ENCODE measurements at places on chromosomes 6 and 20. TPM values are rescaled to one million over a fixed set of nuclear protein-coding genes. Genes with fewer than 3 reads are reported as not detected.

GRCh38 chr20:46303176-46303956, 4.9 kb downstream of the CDH22 start:
- DNase-seq, result no peak
- peaks cover 47% of the 10 kb centered on the region for H3K27me3 ChIP-seq
- no peak overlapping the region for H3K4me3 ChIP-seq
- H3K36me3 ChIP-seq, result no peaks in the 10 kb centered on the region

- no peak for DNase-seq
- H3K36me3 ChIP-seq, result no peaks in the 10 kb centered on the region
Observed at GRCh38 chr6:109121411-109121810, 26.1 kb downstream of the CEP57L1 start.

DNA sequence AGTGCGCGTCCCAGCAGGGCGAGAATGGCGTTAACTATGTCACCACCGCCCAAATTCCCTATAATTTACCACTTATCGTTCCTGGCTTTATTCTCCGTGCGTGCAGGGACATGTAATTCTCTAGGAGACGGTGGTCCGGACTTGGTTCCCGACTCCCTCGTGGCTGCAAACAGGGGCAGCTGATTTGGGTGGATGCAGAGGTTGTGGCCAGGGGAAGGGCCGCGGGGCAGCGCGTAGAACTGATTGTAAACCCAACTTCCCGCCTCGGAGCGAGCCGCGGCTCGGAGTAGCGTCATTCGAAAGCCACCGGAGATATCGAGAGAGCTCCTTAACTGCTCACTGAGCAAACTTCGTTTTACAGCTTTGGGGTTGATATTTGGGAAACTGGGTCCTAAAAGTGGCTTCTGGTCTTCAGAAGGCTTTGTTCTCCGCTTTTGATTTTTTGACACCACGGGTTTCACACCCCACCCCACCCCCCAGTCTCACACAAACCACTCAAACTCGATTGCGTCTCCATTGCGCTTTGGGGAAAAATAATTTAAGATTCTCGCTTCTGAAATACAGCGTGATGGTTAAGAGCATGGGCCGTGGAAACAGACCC, 17.5 kb upstream of the ZSCAN9 start:
- DNase-seq, result no peak
- no peak overlapping the region for H3K27ac ChIP-seq
- peak overlapping the region; percentile 76 for H3K4me3 ChIP-seq
- H3K36me3 ChIP-seq, result peaks cover 4% of the 10 kb centered on the region
- H3K4me1 ChIP-seq, result peaks cover 24% of the 10 kb centered on the region
- peaks cover 92% of the 10 kb centered on the region for H3K27me3 ChIP-seq

- no peak overlapping the region for H3K27ac ChIP-seq
- peaks cover 7% of the 10 kb centered on the region for H3K36me3 ChIP-seq
- H3K4me1 ChIP-seq, result no peaks in the 10 kb centered on the region
Observed at GRCh38 chr6:70552974-70553373, 13.8 kb upstream of the SDHAF4 start.

DNA sequence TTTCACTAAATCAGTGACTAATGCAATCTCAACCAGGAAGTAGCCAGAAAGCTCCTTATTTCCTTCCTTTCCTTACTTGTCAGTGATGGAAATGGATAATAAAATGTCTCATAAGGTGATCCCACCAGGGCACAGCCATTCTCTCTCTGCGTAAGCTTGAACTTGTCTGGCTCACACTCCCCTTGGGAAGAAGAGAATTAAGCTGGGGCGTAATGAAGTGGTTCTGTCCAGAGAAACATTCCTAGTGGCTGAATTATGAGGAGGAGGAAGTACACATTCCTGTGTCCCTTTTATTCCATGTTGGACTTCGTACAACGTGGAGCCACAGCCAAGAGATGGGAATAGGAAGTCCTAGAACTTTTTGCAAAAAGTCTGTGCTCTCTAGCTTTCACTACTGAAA, 93.7 kb downstream of the MTHFD1L start:
- H3K27me3 ChIP-seq, result no peaks in the 10 kb centered on the region
- DNase-seq, result no peak
- no peak overlapping the region for H3K27ac ChIP-seq
- H3K4me3 ChIP-seq, result no peak overlapping the region
- no peaks in the 10 kb centered on the region for H3K4me1 ChIP-seq

DNA sequence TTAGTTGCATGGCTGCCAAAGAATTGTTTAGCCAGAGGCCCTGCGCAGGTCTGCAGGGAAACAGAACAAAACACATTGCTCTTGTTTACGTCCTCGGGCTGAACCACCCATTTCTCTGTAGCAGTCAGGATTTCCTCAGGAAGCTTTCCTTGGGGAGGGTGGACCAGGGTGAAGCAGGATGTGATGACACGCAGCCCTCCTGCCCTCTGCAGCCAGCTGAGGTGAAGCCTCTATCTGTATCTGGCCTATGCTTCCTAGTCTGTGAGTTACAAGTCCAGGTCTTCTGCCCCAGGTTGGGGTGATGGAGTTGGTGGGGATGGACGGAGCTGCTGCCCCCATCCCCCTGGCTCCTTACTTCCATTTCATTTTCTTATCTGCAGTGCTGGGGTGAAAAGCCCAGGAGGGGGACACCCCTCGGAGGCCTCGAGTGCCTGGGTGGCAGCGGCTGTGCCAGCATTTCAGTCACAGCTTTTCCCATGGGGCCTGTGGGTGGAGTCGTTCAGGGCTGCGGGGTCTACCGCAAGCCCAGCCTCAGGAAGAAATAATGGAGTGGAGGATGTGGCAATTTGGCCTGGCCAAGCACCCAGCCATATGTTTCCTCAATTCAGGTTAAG, 24.9 kb downstream of the SASH1 start:
- peak; percentile 75 for DNase-seq
- H3K4me3 ChIP-seq, result no peak overlapping the region
- peak overlapping the region; percentile 7 for H3K27ac ChIP-seq
- H3K4me1 ChIP-seq, result peaks cover 24% of the 10 kb centered on the region

DNA sequence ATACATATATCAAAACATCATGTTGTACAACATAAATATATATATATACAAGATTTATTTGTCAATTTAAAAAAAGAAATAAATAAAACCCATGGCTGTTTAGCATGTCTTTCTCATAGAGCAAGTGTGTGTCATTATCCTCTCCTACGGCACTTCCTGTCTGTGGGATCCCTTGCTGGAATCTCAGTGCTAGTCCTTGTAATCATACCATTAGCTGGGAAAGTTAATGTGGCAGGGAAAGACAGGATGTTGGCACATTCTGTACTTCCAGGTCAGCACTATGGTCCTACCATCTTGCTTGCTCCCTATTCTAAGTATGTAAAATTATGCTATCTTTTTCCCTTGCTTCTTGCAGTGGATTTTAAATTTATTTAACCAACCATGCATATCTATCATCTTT, 9.5 kb upstream of the SLC17A3 start:
- peaks cover 12% of the 10 kb centered on the region for H3K27me3 ChIP-seq
- H3K4me1 ChIP-seq, result peaks cover 9% of the 10 kb centered on the region
- H3K36me3 ChIP-seq, result no peaks in the 10 kb centered on the region
- H3K27ac ChIP-seq, result peak overlapping the region; percentile 52
- no peak for DNase-seq

DNA sequence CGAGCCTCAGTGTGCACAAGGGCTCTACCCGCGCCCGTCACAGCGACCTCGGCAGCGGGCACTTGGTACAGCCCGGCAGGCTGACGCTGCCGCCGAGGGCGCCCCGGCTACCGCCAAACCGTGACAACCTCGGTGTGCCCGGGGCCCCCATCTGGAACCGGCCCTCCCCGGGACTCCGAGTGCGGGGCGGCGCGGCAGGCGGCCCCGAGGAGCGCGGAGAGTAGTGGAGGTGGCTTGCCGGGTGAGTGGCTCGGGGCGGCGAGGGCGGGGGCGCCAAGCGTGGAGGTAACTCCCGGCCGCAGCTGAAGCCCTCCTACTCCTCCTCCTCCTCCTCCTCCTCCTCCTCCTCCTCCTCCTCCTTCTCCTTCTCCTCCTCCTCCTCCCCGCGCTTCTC, at the start of gene ISM1:
Gene ISM1, plus strand, starts transcription at position 371 of the 394 bp plus-strand sequence. CDS start 503 bp downstream, outside the sequence.
- no peak for DNase-seq
- H3K27ac ChIP-seq, result no peak within 1 kb of the TSS
- peak within 1 kb of the TSS; percentile 75 for H3K4me3 ChIP-seq
- peaks cover 71% of the 10 kb centered on the region for H3K27me3 ChIP-seq

GRCh38 chr20:11035211-11035610, 361.4 kb upstream of the JAG1 start:
- DNase-seq, result no peak
- peaks cover 8% of the 10 kb centered on the region for H3K36me3 ChIP-seq
- H3K4me3 ChIP-seq, result no peak overlapping the region

GRCh38 chr20:59378396-59378795, 78.0 kb downstream of the EDN3 start:
- no peaks in the 10 kb centered on the region for H3K36me3 ChIP-seq
- H3K27me3 ChIP-seq, result no peaks in the 10 kb centered on the region
- H3K4me1 ChIP-seq, result peaks cover 22% of the 10 kb centered on the region
- no peak overlapping the region for H3K4me3 ChIP-seq
- H3K27ac ChIP-seq, result no peak overlapping the region

DNA sequence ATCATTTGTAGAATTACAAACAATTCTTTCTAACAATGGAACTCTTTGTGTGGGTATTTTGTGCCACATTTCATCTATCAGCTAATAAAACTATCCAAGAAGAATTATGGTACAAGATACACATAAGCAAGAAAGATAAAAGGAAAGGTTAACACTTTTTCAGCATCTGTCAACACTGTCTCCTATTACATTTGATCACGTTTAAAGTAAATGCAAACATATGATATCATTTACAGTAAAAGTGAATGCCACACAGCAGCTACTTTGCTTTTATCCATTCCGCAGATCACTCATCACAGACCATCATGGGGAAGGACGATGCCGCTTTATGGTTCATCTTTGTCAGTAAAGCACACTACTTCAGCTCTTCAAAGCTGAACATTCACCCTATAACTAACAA, 456.4 kb upstream of the MANEA start:
- no peak overlapping the region for H3K4me3 ChIP-seq
- peaks cover 7% of the 10 kb centered on the region for H3K27me3 ChIP-seq
- no peaks in the 10 kb centered on the region for H3K36me3 ChIP-seq

DNA sequence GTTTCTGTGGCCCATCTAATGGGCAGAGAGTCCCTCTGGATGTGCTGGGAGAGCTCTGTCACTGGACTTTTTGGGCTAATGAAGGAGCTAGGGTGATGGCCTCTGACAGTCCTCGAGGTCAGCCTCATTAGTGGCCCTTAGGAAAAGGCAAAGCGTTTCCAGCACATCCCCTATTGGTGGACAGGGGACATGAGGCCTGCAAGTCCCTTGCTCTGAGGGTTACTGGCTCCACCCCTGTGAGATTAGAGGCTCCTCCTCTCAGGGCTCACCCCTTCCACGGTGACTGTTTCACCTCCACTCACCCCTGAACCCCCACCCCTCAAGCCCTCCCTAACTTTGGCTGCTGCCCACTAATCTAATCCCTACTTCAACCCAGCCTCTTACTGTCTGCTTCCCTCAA, 12.8 kb upstream of the FANCE start:
- no peak overlapping the region for H3K4me3 ChIP-seq
- peaks cover 10% of the 10 kb centered on the region for H3K4me1 ChIP-seq
- no peak for DNase-seq

DNA sequence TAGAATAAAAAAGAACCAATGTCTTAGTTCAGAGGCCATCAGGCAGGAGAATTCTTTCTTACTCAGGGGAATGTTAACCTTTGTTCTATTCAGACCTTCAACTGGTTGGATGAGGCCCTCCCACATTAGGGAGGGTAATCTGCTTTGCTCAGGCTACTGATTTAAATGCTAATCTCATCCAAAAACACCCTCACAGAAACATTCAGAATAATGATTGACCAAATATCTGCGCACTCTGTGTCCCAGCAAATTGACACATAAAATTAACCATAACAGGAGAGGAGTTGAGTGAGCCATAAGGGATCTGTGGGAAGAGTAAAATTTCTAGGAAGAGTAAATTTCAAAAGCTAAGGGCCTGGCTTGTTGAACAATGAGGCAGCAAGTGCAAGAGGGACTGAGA, 234.0 kb upstream of the PLCB4 start:
- H3K27me3 ChIP-seq, result no peaks in the 10 kb centered on the region
- DNase-seq, result no peak
- H3K27ac ChIP-seq, result no peak overlapping the region
- no peak overlapping the region for H3K4me3 ChIP-seq

- H3K36me3 ChIP-seq, result no peaks in the 10 kb centered on the region
- peaks cover 5% of the 10 kb centered on the region for H3K27me3 ChIP-seq
- H3K4me3 ChIP-seq, result no peak overlapping the region
- peaks cover 3% of the 10 kb centered on the region for H3K4me1 ChIP-seq
- DNase-seq, result no peak
Observed at GRCh38 chr20:50655311-50655880, 35.9 kb downstream of the RIPOR3 start.

- H3K36me3 ChIP-seq, result no peaks in the 10 kb centered on the region
- H3K27me3 ChIP-seq, result no peaks in the 10 kb centered on the region
- peaks cover 39% of the 10 kb centered on the region for H3K4me1 ChIP-seq
- H3K27ac ChIP-seq, result no peak overlapping the region
- H3K4me3 ChIP-seq, result no peak overlapping the region
Observed at GRCh38 chr6:121851056-121851455, 415.6 kb downstream of the GJA1 start.

DNA sequence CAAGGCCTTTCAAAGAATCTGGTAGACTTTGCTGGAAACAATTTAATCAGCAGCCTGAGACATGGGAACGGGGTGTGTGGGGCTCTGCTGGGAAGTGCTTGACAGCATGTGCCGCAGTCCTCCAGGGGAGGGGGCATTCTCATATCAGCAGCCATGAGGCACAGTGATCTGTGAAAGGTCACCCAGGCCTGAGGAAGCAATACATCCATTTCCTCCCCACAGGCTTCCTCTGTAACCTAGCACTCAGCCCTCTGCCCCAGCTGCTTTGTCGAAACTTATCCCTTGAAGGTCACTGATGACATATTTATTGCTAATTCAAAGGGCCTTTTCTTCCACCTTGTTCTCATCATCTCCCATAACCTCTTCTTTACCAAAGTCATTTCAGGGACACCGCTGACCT, 103.3 kb downstream of the TNFAIP3 start:
- no peak overlapping the region for H3K27ac ChIP-seq
- DNase-seq, result no peak
- H3K36me3 ChIP-seq, result no peaks in the 10 kb centered on the region
- H3K4me1 ChIP-seq, result peaks cover under 1% of the 10 kb centered on the region

- DNase-seq, result no peak
- H3K36me3 ChIP-seq, result no peaks in the 10 kb centered on the region
- no peak overlapping the region for H3K27ac ChIP-seq
- peaks cover 14% of the 10 kb centered on the region for H3K27me3 ChIP-seq
- no peaks in the 10 kb centered on the region for H3K4me1 ChIP-seq
Observed at GRCh38 chr20:23484081-23484480, 6.8 kb upstream of the CST8 start.

GRCh38 chr20:46930640-46931339, 36.1 kb downstream of the EYA2 start:
- H3K4me1 ChIP-seq, result no peaks in the 10 kb centered on the region
- no peak for DNase-seq
- H3K27ac ChIP-seq, result no peak overlapping the region
- H3K4me3 ChIP-seq, result no peak overlapping the region

The RHAG gene
- total RNA-seq, result not detected

The ADGRF5 gene
- not detected for total RNA-seq

The SUPT3H gene
- total RNA-seq, result 13.2 TPM

The GHRH gene
- not detected for total RNA-seq

The MUC21 gene
- not detected for total RNA-seq

The DEF6 gene
- total RNA-seq, result 0.52 TPM

The SNX21 gene
- 25.6 TPM for total RNA-seq

The FAM83B gene
- 0.64 TPM for total RNA-seq

The MMUT gene
- total RNA-seq, result 23.5 TPM
